ENCODE measurements at places on chromosomes 4 and X.

DNA sequence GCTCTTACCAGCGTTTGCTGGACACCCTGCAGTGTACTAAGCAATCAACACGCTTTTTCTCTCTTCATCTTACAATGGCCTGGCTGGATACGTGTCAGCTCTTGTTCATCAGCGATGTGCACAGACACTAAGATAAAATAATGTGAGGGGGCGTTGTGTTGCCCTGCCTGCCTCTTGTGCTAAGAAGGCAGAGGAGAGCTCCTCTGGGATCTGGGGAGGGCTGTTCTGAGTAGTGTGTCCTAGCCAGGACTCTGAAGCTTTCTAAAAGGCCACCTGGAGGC is 49.7 kb downstream of the NELFA start:
- DNase-seq = no peak

- DNase-seq = no peak
Observed at GRCh38 chrX:28997706-28998463, 410.6 kb downstream of the IL1RAPL1 start.

- DNase-seq = no peak
Observed at GRCh38 chrX:115322375-115322774, 32.9 kb downstream of the LUZP4 start.

DNA sequence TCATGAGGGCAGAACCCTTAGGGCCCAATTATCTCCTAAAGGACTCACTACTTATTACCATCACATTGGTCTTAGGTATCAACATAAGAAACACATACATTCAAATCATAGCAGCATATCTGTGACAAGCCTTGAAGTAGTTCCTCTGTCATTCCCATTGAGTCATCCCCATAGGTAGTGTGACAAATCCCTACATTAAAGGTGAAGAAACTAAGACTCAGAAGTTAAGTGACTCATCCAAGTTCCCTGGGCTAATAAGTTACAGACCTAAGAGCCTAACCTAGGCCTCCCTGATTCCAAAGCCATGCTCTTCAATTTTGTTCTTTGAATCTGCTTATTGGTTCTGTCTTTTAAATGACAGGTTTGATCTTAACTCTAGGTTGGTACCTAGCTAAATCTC is 58.2 kb downstream of the CD38 start:
- DNase-seq = no peak

- no peak for DNase-seq
Observed at GRCh38 chrX:6813836-6814370, 279.0 kb upstream of the VCX3A start.

DNA sequence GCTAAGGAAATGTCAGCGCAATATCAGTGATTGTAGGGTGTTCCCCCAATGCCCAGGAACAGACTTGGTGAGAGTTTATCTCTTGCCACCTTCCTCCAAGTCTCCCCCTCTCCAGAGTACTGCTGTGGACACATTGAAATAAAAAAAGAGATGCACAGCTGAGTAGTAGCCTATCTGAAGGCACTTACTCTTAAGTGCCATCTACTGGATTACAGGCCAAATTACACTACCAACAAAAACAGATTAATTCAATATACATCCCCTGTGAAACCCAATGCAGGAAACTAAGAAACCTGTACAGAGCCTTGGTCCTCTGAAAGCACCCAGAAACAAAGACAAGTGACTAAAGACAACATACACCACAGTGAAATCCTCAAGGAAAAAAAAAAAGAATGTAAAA is 460.3 kb downstream of the ZIC3 start:
- DNase-seq = no peak

- DNase-seq = no peak
Observed at GRCh38 chr4:93658443-93658842, 170.1 kb upstream of the ATOH1 start.

- no peak for DNase-seq
Observed at GRCh38 chrX:50874876-50875275, 35.7 kb upstream of the BMP15 start.

DNA sequence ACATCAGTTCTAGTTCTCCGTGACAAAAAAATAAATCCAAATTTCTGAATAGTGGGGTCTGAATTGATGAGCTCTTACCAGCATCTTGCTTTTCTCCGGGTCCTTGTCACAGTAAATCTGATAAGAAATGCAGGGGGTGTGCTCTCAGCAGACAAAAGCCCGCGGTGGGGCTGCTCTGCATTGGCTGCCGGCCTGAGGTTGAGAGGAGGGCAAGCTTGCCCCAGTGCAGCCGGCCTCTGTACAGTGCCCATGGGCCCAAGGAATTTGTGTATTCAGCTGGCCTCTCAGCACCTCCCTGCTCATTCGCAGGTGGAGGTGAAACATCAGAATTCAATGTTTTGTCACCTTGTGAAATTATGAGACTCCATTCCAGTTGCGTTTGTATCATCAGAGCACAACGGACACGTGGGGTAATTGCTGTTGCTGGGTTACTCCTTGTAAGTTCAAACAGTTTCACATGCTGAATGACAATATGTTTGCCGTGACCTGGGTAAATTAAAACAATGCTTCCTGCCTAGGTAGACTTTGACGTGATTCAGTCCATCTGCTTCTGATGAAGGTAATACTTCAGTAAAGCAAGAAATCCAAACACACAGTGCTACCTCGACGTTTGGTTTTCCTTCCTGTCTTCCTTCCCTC is 596.4 kb downstream of the MID1IP1 start:
- DNase-seq = no peak

- no peak for DNase-seq
Observed at GRCh38 chrX:49249071-49249470, 13.8 kb downstream of the CCDC22 start.

- DNase-seq = no peak
Observed at GRCh38 chr4:149709640-149710039, 106.0 kb downstream of the IQCM start.

- DNase-seq = no peak
Observed at GRCh38 chr4:42678512-42678911, 21.6 kb upstream of the ATP8A1 start.

DNA sequence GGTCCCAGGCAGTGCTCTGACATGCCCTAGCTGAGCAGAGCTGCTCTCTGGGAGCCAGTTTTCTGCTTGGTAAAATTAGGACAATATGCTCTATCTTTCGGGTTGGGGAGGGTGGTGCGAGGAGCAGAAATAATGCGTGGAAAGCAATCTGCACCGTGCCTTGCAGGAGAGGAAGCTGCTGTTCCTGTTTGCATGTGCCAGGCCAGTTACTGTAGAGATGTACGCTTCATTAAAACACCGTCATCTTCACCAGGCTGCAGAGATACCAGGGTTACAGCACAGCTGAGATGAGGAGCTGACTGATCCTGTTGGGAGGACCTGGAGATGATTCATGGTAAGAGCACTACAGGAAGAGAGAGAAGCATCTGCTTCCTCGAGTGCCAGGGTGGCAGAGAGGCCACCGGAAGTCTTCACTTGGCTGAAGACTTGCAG is 29.5 kb upstream of the IRF2 start:
- no peak for DNase-seq

- no peak for DNase-seq
Observed at GRCh38 chrX:70254063-70254400, 6.0 kb downstream of the P2RY4 start.

GRCh38 chr4:153799694-153800074 is 10.8 kb upstream of the SFRP2 start:
- DNase-seq = no peak

DNA sequence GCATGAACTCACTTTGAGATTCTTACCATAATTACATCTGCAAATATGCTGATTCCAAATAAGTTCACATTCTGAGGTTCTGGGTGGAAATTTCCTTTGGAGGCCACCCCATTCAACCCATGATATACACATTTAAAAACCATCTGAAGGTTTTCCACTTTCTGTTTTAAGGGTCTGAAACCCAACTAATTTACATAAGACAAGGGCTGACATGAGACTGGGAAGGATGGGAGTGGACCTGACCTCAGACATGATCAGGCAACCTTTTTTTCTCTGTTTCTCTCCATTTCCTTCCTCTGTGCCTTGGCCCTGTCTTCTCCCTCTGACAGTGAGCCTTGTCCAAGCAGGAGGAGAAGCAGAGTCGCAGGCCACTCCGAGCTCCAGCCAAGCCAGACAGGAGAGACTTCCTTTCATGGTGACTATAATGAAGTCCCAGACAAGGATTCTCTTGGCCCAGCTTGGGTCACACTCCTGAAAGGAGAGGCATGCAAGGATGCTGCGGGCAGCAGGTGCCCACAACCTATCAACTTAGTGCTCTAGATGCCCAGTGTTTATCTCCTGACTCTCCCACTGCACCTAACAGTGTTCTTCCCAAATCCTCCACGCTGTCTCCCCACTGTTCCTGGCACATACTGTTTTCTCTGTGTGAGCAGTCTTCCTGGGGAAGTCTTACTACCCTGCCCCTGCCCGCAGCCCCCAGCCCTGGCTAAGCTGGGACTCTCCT is 39.9 kb downstream of the MSX1 start:
- DNase-seq = no peak

GRCh38 chr4:185396724-185397385 is at the start of gene ANKRD37:
ANKRD37 (plus strand) TSS chr4:185396841; CDS start chr4:185396924, 83 bp downstream.
- peak; percentile 92 for DNase-seq

DNA sequence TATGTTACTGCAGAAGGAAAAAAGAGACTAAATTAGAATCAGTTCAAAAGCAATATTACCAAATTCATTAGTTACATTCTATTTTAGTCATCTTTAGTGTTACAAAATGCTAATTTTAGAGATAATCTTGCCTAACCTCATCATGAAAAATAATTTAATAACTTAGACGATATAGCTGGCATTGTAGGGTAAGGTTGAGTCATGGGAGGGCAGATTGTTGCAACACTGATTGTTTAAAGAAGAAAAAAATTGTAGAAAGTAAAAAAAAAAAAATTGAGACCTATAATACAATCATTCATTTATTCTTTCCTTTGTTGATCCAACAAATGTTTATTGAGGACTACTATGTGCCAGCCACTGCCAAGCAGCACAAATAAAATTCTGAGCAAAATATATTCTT is 330.9 kb downstream of the GBA3 start:
- DNase-seq = no peak

- no peak for DNase-seq
Observed at GRCh38 chr4:2222838-2223237, 19.1 kb downstream of the HAUS3 start.

GRCh38 chrX:22634751-22635150 is 362.0 kb downstream of the CBLL2 start:
- DNase-seq = no peak

DNA sequence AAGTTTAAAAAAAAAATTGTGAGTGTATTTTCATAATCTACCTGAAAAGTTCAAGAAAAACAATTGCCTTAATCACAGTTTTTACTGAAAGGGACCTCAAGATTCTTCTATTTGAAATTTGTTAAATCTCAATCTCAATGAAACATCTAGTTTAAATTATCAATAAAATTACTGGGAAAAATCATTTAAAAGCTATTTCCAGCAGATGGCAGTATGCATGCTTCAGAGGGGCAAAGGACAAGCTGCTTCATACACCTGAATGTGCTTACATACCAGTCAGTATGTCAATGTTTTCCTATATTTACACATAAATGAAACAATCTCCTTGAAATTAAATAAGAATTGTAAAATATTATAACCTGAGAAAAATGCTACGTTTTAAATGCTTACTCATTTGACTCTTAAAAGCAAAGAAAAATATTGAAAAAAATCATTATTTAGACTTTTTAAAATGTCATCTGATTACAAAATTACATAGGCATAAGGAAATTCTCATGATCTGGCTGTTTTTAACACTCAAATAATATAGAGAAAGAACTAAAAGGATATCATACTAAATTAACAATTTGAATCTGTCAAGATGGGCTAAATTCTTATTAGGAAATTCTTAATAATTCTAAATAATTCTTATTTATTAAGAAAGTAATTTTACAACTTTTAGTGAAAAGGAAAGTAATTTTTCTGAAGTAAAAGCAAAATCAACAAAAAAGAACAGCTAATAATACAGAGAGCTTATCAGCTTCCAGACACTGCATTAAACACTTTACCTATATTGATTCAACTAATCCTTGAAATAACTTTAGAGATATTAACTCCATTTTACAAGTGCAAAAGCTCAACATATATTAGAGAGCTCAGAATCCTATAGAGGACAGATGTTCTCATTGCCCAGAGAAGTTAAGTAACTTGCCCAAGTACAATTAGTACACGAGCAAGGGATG is 242.1 kb downstream of the ADAMTS3 start:
- DNase-seq = no peak

DNA sequence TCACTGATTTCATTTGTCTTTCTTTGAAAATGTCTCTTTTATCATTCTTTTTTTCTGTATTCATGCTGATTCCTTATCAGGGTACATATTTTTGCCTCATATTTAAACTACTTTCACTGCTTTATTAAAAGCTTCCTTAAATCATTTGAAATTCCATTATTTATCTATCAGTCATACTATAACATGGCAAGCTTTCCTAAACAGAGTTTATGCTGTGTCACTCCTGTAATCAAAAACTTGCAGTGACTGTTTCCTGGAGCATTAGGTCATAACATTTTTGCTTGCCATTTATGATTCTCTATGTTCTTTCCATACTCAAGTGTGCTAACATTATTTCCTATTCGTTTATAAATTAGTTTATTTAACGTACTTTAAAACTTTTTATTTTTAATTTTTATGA is 203.7 kb downstream of the BMPR1B start:
- DNase-seq = no peak

- no peak for DNase-seq
Observed at GRCh38 chr4:160202802-160203201, 1099.9 kb downstream of the RAPGEF2 start.

DNA sequence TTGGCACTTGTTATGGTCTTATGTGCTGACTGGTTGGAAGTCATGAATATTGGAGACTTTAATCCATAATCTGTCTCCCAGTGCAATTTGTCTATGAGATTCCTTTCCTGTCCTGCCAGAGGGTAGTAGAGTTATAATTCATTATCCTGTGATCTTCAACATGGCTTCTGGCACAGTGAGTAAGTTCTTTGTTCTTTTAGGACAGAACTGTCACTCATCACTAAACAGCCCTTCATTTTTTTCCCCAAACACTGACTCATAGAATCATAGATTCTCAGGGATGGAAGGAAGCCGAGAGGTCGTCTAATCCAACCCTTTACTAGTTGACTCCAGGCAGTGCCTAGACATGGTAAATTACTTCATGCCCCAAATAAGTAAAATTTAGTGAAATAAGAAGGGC is 78.4 kb downstream of the LUZP4 start:
- DNase-seq = no peak

- no peak for DNase-seq
Observed at GRCh38 chr4:138188406-138189084, 53.6 kb downstream of the SLC7A11 start.

GRCh38 chrX:110992611-110993010 is 103.4 kb upstream of the PAK3 start:
- no peak for DNase-seq

Measured in vagina (tissue), 2 donors.